ENCODE measurements at places on chromosomes 16 and 17. TPM values are rescaled to one million over a fixed set of nuclear protein-coding genes. Genes with fewer than 3 reads are reported as not detected.

DNA sequence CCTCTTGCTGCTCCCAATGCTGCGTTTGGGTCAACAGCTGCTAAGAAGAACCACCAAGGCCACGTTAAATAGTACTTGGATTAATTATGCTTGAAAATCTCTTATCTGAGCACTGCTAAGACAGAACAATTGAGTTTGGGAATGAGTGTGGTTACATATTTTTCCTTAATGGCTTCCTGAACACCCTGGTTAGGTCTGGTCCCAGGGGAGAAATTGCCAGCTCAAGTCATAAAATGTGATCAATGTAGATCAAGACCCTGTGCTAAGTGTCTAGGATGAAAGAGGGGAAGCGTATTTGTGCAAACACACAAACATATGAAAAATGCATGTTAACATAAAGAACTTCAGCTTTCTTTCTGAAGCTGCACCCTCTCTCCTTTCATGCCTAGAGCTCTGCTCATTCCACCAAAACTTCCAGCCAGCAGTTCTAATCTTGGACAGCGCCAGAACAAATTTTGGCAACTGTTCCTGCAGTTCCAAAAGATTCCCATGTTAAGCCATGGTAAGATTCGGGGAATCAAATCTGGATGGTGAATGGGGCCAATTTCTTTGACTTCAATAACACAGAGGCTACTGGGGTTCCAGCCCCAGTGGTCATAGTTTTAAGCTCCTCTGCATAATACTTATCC is 72.0 kb downstream of the ZFHX3 start:
- H3K4me1 ChIP-seq: no peaks in the 10 kb centered on the region
- DNase-seq: no peak
- H3K27ac ChIP-seq: no peak overlapping the region

- no peak overlapping the region for H3K27ac ChIP-seq
- H3K4me1 ChIP-seq: no peaks in the 10 kb centered on the region
- DNase-seq: no peak
- H3K4me3 ChIP-seq: no peak overlapping the region
- no peaks in the 10 kb centered on the region for H3K36me3 ChIP-seq
These were observed 425.3 kb downstream of the CA10 start for GRCh38 chr17:51733166-51733565.

GRCh38 chr17:83183951-83184506 is 104.6 kb downstream of the METRNL start:
- H3K4me1 ChIP-seq: peaks cover 5% of the 10 kb centered on the region
- peak; percentile 38 for DNase-seq
- no peaks in the 10 kb centered on the region for H3K36me3 ChIP-seq

Gene RTN4RL1
- total RNA-seq: not detected

GRCh38 chr17:77208217-77208808 is 67.5 kb downstream of the SEC14L1 start:
- H3K27me3 ChIP-seq: no peaks in the 10 kb centered on the region
- no peak overlapping the region for H3K27ac ChIP-seq

DNA sequence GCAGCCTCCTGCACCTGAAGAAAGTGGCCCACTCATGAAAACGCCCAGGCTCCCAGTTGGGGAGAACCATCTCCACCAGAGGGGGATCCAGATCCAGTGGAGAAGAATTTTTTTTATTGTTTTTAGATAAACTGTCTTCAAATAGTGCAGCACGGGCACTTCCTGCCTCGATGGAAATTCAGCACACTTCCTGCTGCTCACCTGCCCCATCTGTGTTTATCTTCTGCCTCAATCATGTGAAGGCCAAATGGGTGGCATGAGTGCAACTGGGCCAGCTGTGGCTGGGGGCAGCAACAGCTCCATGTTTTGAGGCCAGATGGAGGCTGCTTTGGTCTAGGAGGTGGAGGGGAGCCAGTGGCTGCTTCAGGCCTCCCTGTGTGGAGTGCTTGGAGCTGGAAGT is 75.9 kb upstream of the WSB1 start:
- H3K27me3 ChIP-seq: no peaks in the 10 kb centered on the region
- no peaks in the 10 kb centered on the region for H3K4me1 ChIP-seq
- H3K4me3 ChIP-seq: no peak overlapping the region

- H3K36me3 ChIP-seq: no peaks in the 10 kb centered on the region
- H3K4me1 ChIP-seq: peaks cover 71% of the 10 kb centered on the region
- H3K4me3 ChIP-seq: no peak overlapping the region
- no peaks in the 10 kb centered on the region for H3K27me3 ChIP-seq
- peak; percentile 98 for DNase-seq
These were observed 24.9 kb upstream of the GRB2 start for GRCh38 chr17:75430159-75430974.

Gene GCGR
- not detected for total RNA-seq

Gene CHST4
- total RNA-seq: not detected

Gene TP53TG3
- total RNA-seq: not detected

DNA sequence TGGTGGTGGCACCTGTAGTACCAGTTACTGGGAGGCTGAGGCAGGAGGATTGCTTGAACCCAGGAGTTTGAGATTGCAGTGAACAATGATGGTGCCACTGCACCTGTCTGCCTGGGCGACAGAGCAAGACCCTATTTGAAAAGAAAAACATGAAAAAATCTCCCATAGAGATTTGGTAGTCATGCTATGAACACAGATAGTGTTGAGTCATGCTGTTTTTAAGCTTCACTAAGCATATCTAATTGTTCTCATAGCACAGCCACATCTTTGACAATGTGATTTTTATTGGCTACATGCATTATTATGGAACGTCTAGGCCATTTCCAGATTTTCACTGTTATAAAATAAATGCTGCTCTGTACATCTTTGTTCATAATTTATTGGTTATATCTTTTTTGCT is 6.0 kb downstream of the IL34 start:
- no peaks in the 10 kb centered on the region for H3K36me3 ChIP-seq
- no peak overlapping the region for H3K27ac ChIP-seq
- no peak for DNase-seq
- peaks cover 5% of the 10 kb centered on the region for H3K4me1 ChIP-seq
- H3K4me3 ChIP-seq: no peak overlapping the region

- H3K4me3 ChIP-seq: no peak overlapping the region
- no peaks in the 10 kb centered on the region for H3K36me3 ChIP-seq
- no peaks in the 10 kb centered on the region for H3K27me3 ChIP-seq
- H3K27ac ChIP-seq: no peak overlapping the region
- no peaks in the 10 kb centered on the region for H3K4me1 ChIP-seq
These were observed 592.3 kb downstream of the MAF start for GRCh38 chr16:79008036-79008868.

DNA sequence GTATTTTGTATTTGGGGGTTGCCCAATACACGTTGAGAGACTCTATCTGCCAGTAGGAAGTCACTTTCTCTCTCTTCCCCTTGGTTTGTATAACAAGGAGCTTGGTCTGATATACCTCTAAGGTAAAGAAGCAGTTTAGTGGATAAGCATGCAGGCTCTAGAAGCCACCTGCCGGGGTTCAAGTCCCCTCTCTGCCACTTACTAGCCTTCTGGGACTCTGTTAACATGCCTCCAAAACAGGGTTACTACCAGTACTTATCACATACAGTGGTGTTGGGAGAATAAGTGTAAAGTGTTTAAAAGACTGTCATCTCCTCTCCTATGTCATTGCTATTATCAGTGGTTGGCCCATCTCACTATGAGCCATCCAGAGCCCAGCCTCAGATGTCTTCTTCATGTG is 156.1 kb upstream of the HS3ST3A1 start:
- no peaks in the 10 kb centered on the region for H3K27me3 ChIP-seq
- H3K27ac ChIP-seq: no peak overlapping the region
- no peak overlapping the region for H3K4me3 ChIP-seq
- no peak for DNase-seq
- no peaks in the 10 kb centered on the region for H3K36me3 ChIP-seq
- no peaks in the 10 kb centered on the region for H3K4me1 ChIP-seq

DNA sequence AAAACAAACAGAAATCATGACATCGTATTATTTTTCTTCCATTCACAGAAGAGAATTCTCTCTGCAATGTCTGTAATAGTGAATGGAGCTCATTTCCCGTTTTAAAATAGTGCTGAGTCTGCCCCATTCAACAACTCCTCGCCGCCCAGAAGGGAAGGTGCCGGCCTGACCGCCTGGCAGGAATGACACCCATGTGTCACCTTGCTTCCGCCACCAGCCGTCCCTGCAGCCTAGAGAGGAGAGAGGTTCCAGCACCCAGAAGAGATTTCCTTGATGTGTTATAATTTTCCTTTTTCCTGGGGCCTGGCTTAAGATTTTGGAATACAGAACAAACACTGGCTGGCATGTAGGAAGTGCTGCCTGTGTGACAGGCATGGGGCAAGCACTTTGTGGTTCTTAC is 60.0 kb downstream of the MEAK7 start:
- no peaks in the 10 kb centered on the region for H3K36me3 ChIP-seq
- no peak overlapping the region for H3K27ac ChIP-seq
- no peak for DNase-seq
- H3K4me1 ChIP-seq: peaks cover 10% of the 10 kb centered on the region
- no peak overlapping the region for H3K4me3 ChIP-seq

DNA sequence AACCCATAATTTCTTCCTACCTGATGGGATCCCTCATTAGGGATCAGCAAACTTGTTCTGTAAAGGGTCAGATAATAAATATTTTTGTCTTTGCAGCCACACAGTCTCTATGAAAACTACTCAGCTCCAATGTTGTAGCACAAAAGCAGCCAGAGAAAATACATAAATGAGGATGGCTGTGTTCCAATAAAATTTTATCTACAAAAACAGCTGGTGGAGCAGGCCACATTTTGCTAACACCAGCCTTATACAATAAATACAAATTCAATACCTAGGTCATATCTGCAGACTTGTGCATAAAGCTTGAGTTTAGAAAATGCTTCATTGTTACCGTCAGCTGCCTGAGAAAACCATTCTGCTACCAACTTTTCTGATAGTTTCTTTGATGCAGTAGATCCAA is 38.4 kb upstream of the INTS2 start:
- no peaks in the 10 kb centered on the region for H3K4me1 ChIP-seq
- H3K36me3 ChIP-seq: peaks cover 83% of the 10 kb centered on the region
- no peak overlapping the region for H3K27ac ChIP-seq

DNA sequence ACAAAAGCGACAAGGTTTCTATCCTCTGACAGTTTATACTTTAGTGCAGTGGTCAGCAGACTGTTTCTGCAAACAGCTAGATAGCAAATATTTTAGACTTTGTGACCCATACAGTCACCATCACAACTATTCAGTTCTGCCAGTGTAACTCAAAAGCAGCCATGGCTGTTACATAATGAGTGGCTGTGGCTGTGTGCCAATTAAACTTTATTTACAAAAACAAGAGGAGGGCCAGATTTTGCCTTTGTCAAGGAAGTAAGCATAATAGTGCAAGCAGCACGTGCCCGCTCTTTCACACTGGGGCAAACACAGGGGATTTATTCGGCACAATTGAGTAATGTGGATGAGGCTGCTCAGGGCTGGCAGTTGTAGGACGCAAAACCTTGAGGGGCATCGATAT is 551.5 kb downstream of the MAF start:
- H3K27me3 ChIP-seq: no peaks in the 10 kb centered on the region
- H3K4me1 ChIP-seq: no peaks in the 10 kb centered on the region
- no peak for DNase-seq
- no peak overlapping the region for H3K4me3 ChIP-seq
- H3K36me3 ChIP-seq: no peaks in the 10 kb centered on the region

GRCh38 chr16:73792199-73793020 is 504.2 kb upstream of the PSMD7 start:
- H3K36me3 ChIP-seq: no peaks in the 10 kb centered on the region
- H3K4me3 ChIP-seq: no peak overlapping the region
- no peaks in the 10 kb centered on the region for H3K27me3 ChIP-seq
- H3K27ac ChIP-seq: no peak overlapping the region

Gene DDX19B
- total RNA-seq: 55.9 TPM

- no peak overlapping the region for H3K4me3 ChIP-seq
- DNase-seq: no peak
- H3K36me3 ChIP-seq: no peaks in the 10 kb centered on the region
These were observed 6.5 kb downstream of the CPNE7 start for GRCh38 chr16:89581861-89582563.

GRCh38 chr16:23348579-23349469 is 46.7 kb downstream of the SCNN1B start:
- no peak for DNase-seq
- no peak overlapping the region for H3K27ac ChIP-seq
- H3K4me1 ChIP-seq: no peaks in the 10 kb centered on the region
- H3K27me3 ChIP-seq: no peaks in the 10 kb centered on the region
- no peak overlapping the region for H3K4me3 ChIP-seq

Gene KIF18B
- 7.8 TPM for total RNA-seq

Gene METRNL
- total RNA-seq: 197 TPM

DNA sequence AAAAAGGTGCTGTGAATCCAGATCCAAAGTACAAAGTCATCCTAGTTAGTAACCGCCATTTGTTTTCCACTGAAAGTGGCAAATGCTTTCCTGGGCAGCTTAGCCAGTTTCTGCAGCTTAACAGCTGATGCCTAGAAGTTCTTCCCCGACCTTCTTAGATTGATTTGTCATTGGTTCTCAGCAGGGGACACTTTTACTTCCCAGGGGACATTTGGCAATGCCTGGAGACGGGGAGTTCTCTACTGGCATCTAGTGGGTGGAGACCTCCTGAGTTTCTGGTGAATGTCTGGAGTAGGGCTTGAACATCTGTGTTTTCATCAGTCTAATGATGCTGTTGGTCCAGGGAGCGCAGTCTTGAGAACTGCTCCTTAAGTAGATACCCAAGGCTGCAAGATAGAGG is 7.6 kb downstream of the DNAJA3 start:
- no peak overlapping the region for H3K4me3 ChIP-seq
- no peaks in the 10 kb centered on the region for H3K27me3 ChIP-seq
- no peaks in the 10 kb centered on the region for H3K4me1 ChIP-seq
- DNase-seq: no peak
- no peak overlapping the region for H3K27ac ChIP-seq
- peaks cover 78% of the 10 kb centered on the region for H3K36me3 ChIP-seq

Gene GPR142
- total RNA-seq: not detected

Measured in SJSA1 (cell line).